ENCODE measurements at places on chromosomes 7 and 10. TPM values are rescaled to one million over a fixed set of nuclear protein-coding genes. Genes with fewer than 3 reads are reported as not detected.

Gene PCLO
- total RNA-seq, result 34.6 TPM

Gene CNNM1
- total RNA-seq, result 2.4 TPM

Gene CFAP58
- 1.5 TPM for total RNA-seq

Gene PPP1R3C
- total RNA-seq, result 69.8 TPM
